ENCODE measurements at places on chromosomes 1 and 21. TPM values are rescaled to one million over a fixed set of nuclear protein-coding genes. Genes with fewer than 3 reads are reported as not detected.

The CYP4A11 gene
- not detected for total RNA-seq

The SPRR1B gene
- not detected for total RNA-seq

The RNU1-4 gene
- 3,337 TPM for total RNA-seq

GRCh38 chr1:79457562-79458224, 451.2 kb upstream of the ADGRL4 start:
- DNase-seq = no peak

GRCh38 chr1:109481646-109482045, 2.1 kb upstream of the ATXN7L2 start:
- DNase-seq = no peak

- no peak for DNase-seq
These were observed 20.0 kb downstream of the ZBTB40 start for GRCh38 chr1:22471610-22472009.

DNA sequence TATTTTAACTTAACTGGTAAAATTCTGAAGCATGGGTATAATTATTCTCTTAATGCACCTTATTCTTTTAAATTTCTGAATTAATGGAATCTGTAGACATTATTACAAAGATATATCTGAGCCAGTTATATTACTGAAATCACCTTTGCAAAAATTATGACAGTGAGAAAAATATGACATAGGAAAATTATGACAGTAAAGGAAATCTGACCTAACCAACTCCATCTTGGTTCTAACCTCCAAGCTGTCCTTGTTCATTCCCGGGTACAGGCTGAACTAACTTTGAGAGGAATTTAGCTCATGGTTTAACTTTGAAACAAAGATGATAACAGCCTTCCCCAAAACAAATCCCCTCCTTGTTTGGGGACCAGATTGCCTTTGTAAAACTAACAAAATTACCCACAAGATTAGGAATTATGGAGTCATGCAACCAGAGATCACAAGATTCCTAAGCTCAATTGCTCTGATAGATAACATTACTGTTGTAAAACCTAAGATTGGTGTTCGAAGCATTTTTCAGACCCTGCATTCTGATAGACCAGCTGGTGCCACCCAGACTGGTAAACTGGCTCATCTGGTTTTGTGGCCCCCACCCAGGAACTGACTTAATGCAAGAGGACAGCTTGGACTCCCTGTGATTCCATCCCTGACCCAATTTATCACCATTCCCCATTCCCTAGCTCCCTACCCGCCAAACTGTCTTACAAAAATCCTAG, 9.4 kb upstream of the CD55 start:
- no peak for DNase-seq

DNA sequence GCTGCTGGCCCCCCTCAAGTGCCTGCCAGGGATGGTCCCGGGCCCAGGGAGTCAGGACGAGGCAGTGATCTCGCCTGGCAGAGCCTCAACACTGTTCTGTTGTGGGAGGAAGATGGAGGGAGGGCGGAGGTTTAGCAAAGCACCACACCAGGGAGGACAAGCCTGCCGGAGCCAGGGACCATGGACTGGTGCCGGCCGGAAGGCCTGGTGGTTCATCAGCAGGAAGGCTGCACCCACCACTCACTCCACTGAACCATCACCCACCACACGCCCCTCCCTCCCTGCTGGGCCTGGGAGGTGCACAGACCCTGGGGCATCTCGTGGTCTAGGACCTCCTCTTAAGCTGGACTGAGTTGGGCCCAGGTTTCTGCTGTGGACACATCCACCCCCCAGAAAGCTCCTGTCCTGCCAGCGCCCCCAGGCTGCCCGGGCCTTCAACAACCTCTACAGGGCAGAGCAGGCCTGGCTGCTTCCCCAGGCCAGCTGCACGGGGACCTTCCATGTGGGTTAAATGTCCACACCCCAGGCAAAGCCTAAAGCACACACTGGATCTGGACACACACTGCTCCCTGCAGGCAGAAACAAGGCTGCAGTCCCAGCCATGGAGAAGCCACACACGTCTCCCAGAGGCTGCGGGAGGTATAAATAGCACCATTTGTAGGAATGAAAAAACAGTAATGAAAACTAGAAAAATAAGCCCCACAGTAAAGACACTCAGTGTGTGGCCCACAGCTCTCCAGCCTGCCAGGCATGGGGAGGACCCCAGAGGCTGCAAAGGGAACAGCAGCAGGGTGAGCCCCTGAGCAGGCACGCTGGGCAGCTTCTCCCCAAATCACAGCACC, 10.4 kb upstream of the TMEM240 start:
- no peak for DNase-seq

- no peak for DNase-seq
These were observed 5.3 kb upstream of the RGS7 start for GRCh38 chr1:241362350-241362749.

Data from naive thymus-derived CD4-positive, alpha-beta T cell (primary cell).